Suprapubic skin (tissue), 4 donors: ENCODE measurements at places on chromosomes 1 and 21.
A peak's percentile ranks its signal among the peaks of the same experiment; 100 is the strongest.

GRCh38 chr1:95512925-95513324, 278.9 kb downstream of the RWDD3 start:
- no peaks in the 10 kb centered on the region for H3K27me3 ChIP-seq
- DNase-seq: no peak
- peaks cover 3% of the 10 kb centered on the region for H3K4me1 ChIP-seq
- no peaks in the 10 kb centered on the region for H3K36me3 ChIP-seq

- no peak for DNase-seq
- H3K27me3 ChIP-seq: peaks cover 13% of the 10 kb centered on the region
- no peak overlapping the region for H3K4me3 ChIP-seq
- H3K4me1 ChIP-seq: peaks cover 3% of the 10 kb centered on the region
- H3K27ac ChIP-seq: no peak overlapping the region
- no peaks in the 10 kb centered on the region for H3K36me3 ChIP-seq
These were observed 5.0 kb upstream of the TRABD2B start for GRCh38 chr1:48002142-48002541.

- H3K27ac ChIP-seq: no peak overlapping the region
- no peaks in the 10 kb centered on the region for H3K27me3 ChIP-seq
- H3K36me3 ChIP-seq: no peaks in the 10 kb centered on the region
- DNase-seq: no peak
These were observed 36.0 kb upstream of the ABCD3 start for GRCh38 chr1:94382201-94382600.

DNA sequence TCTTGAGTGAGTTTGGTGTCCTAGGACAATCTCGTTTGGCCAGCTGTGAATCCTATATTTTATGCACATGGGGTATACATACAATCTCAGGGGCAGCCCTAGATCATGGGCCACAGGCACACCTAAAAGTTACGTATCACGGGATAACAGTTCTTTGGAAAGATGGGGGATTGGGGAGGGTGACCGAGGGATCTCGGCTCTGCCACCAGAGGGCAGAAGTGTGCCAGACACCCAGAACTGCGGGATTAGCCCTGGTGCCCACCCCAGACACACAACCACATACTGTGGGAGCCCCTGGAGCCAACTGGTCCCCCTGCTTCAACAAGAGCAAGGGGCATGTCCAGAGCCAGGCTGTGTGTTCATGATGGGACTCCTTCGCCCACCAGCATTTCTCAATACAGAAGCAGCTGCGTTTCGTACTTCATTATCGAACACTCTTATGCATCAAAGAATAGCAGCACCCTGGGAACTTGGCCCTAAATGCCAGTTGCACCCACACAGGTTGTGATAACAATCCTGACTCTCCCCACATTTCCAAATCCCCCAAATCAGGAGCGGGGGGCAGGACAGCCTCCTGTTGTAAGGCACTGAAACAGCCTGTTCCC, 37.4 kb downstream of the TMCO4 start:
- no peaks in the 10 kb centered on the region for H3K4me1 ChIP-seq
- no peak overlapping the region for H3K4me3 ChIP-seq
- H3K36me3 ChIP-seq: peaks cover under 1% of the 10 kb centered on the region
- H3K27me3 ChIP-seq: no peaks in the 10 kb centered on the region
- H3K27ac ChIP-seq: no peak overlapping the region

- H3K4me3 ChIP-seq: no peak overlapping the region
- H3K27me3 ChIP-seq: no peaks in the 10 kb centered on the region
- DNase-seq: no peak
These were observed 91.4 kb downstream of the ADAMTS1 start for GRCh38 chr21:26753822-26754221.

DNA sequence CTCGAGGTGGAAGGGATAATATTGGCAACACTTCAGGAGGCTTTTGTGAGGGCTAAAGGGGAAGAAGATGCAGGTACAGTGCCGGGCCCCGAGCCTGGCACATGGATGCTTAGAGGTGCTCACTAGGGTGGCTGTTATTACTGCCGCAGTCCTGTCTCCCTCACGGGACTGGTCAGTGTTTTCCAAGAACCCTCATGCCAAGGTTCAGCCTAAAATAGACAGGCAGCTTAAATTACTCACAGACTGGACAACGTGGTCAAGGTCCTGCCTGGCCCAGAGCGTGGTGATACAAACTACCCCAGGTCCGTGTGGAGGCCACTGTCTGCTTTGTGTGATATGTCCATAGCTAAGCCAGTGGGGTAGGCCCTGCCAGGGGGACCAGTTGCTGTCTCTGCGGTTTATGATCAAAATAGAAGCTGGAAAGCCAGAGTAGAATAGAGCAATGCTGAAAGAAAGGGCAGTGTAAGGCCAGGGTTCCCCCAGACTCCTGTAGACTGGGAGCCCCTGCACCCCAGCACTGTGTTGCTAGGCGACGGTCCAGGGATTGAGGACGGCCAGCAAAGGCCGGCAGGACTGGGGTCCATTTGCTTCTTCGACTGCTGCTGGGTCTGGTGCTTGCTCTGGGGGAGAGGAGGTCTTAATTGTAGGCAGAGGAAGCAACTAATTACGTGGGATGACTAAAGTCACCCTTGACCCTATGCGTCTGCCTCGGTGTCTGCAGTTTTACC, 36.1 kb downstream of the ELAPOR1 start:
- no peak for DNase-seq
- H3K4me1 ChIP-seq: peaks cover 4% of the 10 kb centered on the region
- H3K4me3 ChIP-seq: no peak overlapping the region
- no peaks in the 10 kb centered on the region for H3K27me3 ChIP-seq

- no peaks in the 10 kb centered on the region for H3K36me3 ChIP-seq
- peak overlapping the region; percentile 80 for H3K4me3 ChIP-seq
- DNase-seq: no peak
- peak overlapping the region; percentile 79 for H3K27ac ChIP-seq
- peaks cover 34% of the 10 kb centered on the region for H3K4me1 ChIP-seq
- peaks cover 25% of the 10 kb centered on the region for H3K27me3 ChIP-seq
These were observed 569 bp downstream of the TRABD2B start for GRCh38 chr1:47996406-47997226.

GRCh38 chr1:246335151-246335550, 171.9 kb downstream of the SMYD3 start:
- no peaks in the 10 kb centered on the region for H3K4me1 ChIP-seq
- H3K4me3 ChIP-seq: no peak overlapping the region
- no peaks in the 10 kb centered on the region for H3K36me3 ChIP-seq
- no peak for DNase-seq
- no peak overlapping the region for H3K27ac ChIP-seq

DNA sequence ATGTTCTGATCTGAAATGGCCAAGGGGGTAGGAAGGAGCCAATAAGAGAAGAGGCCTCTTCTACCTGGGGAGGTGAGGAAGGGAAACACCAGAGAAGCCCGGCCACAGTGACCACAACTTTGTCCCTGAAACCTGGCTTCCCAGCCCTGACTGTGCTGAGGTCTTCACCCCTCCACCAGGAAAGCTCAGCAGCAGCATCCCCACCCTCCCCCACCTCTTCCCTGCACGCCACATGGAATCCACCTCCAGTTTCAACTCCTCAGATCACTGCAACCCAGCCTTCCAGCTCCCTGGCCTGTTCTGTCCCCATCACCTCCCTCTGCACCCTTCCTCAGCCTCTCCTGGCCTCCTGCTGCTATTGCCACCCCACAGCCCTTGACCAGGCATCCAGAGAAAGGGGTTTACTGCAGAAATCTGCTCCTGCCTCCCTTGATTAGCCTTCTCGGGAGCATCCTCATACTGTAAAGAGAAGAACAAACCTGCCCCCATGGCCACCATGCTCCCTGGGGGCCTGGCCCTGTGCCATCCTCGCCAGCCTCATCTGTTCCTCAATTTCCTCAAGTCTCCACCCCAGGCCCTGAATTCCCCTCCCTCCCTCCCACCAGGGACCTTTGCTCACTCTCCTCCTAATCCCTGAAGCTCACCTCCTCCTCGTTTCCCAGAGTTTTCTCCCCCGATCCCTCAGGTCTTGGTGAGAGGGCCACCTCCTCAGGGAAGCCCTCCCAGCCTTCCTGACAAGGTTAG, 450.9 kb downstream of the MATN1 start:
- no peak for DNase-seq
- H3K36me3 ChIP-seq: no peaks in the 10 kb centered on the region
- peaks cover 3% of the 10 kb centered on the region for H3K4me1 ChIP-seq
- H3K4me3 ChIP-seq: no peak overlapping the region
- no peak overlapping the region for H3K27ac ChIP-seq

- no peaks in the 10 kb centered on the region for H3K27me3 ChIP-seq
- peaks cover 17% of the 10 kb centered on the region for H3K36me3 ChIP-seq
- no peaks in the 10 kb centered on the region for H3K4me1 ChIP-seq
- H3K4me3 ChIP-seq: no peak overlapping the region
- DNase-seq: no peak
- no peak overlapping the region for H3K27ac ChIP-seq
These were observed 192.2 kb upstream of the TNR start for GRCh38 chr1:175935566-175936115.

- no peak overlapping the region for H3K4me3 ChIP-seq
- H3K27ac ChIP-seq: no peak overlapping the region
- peak; percentile 52 for DNase-seq
- H3K36me3 ChIP-seq: no peaks in the 10 kb centered on the region
- no peaks in the 10 kb centered on the region for H3K27me3 ChIP-seq
- H3K4me1 ChIP-seq: peaks cover 48% of the 10 kb centered on the region
These were observed 43.5 kb upstream of the ADARB1 start for GRCh38 chr21:45030682-45031570.

DNA sequence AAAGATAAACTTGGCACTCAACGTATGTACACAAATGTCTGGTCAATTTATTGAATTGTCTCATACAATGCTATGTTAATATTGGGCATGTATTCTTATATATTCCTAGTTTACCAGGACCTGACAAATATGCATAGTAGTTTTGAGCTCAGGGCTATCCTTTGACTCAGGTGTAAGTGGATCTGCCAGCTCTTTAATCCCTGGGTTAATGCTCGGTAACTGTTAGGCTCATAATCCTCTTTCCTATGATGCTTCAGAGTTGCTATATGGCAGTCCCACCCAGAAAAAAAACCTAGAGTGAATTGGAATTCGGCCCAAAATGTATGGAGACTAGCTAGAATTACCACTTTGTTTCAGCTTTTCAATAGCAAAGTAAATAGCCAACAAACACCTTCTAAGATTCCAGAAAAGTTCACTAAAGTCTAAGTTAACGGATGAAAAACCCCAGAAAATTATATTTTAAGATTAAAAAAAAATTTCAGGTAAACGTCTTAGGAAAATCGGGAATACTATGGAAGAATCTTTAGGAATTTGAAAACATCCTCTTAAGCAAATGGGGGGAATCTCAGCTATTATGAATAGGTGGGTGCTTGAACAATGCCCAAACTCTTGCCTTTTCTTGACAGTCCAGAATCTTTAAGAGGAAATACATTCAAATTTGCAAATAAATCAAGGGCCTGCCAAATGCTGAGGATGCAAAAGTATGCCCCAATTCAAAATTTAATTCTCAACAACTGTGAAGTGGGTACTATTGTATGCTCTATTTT, 10.9 kb downstream of the H3-3A start:
- no peak overlapping the region for H3K27ac ChIP-seq
- H3K4me3 ChIP-seq: no peak overlapping the region
- peaks cover under 1% of the 10 kb centered on the region for H3K4me1 ChIP-seq
- no peak for DNase-seq
- H3K36me3 ChIP-seq: peaks cover 60% of the 10 kb centered on the region

DNA sequence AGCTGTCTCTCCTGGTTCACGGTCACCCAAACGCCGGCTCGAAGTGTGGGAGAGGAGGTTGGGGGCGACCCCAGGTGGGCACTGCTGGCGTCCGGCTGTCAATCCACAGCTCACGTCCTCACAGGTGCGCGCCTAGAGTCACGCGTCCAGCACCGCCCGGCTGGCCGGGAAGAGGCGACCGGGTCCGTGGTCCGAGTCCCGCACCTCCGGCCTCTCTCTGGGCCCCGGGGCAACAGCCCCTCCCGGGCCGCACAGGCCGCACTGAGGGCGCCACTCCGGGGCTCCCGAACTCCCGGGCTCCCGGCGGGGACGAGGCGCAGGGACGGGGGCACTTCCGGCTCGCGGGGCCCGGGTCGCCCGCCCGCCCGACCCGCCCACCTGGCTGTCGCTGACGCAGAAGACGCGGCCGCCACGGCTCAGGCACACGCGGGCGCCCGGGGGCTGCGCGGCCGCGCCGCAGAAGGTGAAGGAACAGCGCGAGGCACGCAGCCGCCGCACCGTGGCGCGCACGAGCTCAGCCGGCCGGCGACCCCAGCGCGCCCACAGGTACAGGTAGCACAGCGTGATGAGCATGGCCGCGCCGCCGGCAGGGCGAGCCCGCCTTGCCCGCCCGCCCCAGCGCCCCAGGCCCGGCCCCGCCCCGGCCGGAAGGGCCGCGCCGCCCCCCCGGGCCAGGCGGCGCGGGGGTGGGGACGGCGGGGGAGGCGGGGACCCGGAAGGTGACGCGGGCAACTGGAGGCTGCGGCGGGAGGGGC, at the start of gene HLCS:
HLCS (minus strand) TSS at position 604 of the 755 bp plus-strand sequence; CDS start at position 573, 31 bp downstream.
- peaks cover 6% of the 10 kb centered on the region for H3K36me3 ChIP-seq
- H3K27ac ChIP-seq: peak within 1 kb of the TSS; percentile 74
- DNase-seq: peak; percentile 78
- peaks cover 5% of the 10 kb centered on the region for H3K4me1 ChIP-seq
- no peaks in the 10 kb centered on the region for H3K27me3 ChIP-seq

DNA sequence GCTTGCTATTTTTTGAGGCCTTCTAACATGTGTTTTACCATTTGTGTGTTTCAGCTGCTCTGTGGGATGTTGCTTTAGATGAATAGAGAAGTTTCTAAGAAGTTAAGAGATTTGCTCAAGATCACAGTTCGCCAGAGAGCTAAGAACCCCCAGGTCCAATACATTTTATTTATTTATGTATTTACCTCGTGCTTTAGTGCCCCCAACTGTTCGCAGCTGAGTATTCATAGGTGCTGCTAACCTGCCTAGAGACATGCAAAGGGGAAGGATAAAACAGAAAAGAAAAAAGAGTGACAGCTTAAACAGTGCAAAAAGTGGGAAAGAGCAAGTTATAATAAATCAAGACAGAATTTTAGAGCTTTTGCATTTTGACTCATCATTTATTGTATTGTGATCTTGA, 31.1 kb downstream of the NFYC start:
- H3K27ac ChIP-seq: peak overlapping the region; percentile 41
- no peaks in the 10 kb centered on the region for H3K27me3 ChIP-seq
- no peaks in the 10 kb centered on the region for H3K36me3 ChIP-seq
- DNase-seq: no peak
- peaks cover 23% of the 10 kb centered on the region for H3K4me1 ChIP-seq

GRCh38 chr1:248804771-248805681, 20.7 kb downstream of the SH3BP5L start:
- no peak overlapping the region for H3K4me3 ChIP-seq
- peaks cover 5% of the 10 kb centered on the region for H3K4me1 ChIP-seq
- no peak for DNase-seq
- no peaks in the 10 kb centered on the region for H3K36me3 ChIP-seq
- H3K27me3 ChIP-seq: no peaks in the 10 kb centered on the region
- no peak overlapping the region for H3K27ac ChIP-seq

DNA sequence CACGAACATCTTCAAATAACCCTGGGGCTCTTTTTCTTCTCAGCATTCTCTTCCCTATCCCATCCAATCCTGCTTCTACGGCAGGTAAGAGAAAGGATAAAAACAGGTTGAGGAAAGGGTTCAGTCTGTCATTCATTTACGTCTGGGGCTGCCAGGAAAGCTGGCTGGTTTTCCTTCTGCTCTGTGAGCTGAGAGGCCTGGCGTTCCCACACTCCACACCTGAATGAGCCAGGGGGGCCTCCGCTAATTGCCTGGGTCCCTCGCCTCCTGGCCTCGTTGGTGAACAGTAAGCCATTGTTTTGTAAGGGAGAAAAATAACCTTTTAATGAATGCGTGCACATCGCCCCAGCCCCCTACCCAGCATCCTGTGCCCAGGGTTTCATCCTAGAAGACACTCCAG, 70.8 kb upstream of the SIM2 start:
- DNase-seq: no peak
- no peaks in the 10 kb centered on the region for H3K36me3 ChIP-seq
- H3K4me1 ChIP-seq: no peaks in the 10 kb centered on the region
- peaks cover 24% of the 10 kb centered on the region for H3K27me3 ChIP-seq
- no peak overlapping the region for H3K4me3 ChIP-seq
- no peak overlapping the region for H3K27ac ChIP-seq
